ENCODE measurements at places on chromosomes 4 and X. TPM values are rescaled to one million over a fixed set of nuclear protein-coding genes. Genes with fewer than 3 reads are reported as not detected.

SH3D19 gene
- total RNA-seq: 0.56 TPM

ZFYVE28 gene
- total RNA-seq: 33.7 TPM

NRK gene
- total RNA-seq: 0.12 TPM

FGD1 gene
- total RNA-seq: 0.09 TPM

TMEM154 gene
- total RNA-seq: 19.3 TPM

H2BW2 gene
- total RNA-seq: not detected

PHOX2B gene
- total RNA-seq: not detected

STATH gene
- total RNA-seq: not detected

C4orf50 gene
- 0.69 TPM for total RNA-seq

HTN1 gene
- not detected for total RNA-seq

TACC3 gene
- total RNA-seq: 127 TPM

SAGE1 gene
- not detected for total RNA-seq

UCP1 gene
- not detected for total RNA-seq

SERTM2 gene
- total RNA-seq: not detected

SPANXB1 gene
- total RNA-seq: not detected

GPR143 gene
- total RNA-seq: not detected

XG gene
- total RNA-seq: not detected

SPARCL1 gene
- total RNA-seq: not detected

GAGE12E gene
- not detected for total RNA-seq

SSX3 gene
- not detected for total RNA-seq

LRBA gene
- total RNA-seq: 81.7 TPM

CLDN34 gene
- not detected for total RNA-seq

AIFM1 gene
- 23.6 TPM for total RNA-seq

PCDH19 gene
- 0.05 TPM for total RNA-seq

NR0B1 gene
- not detected for total RNA-seq

MUC7 gene
- not detected for total RNA-seq

MTNR1A gene
- total RNA-seq: not detected

FAM200B gene
- 19.1 TPM for total RNA-seq

MTTP gene
- total RNA-seq: not detected

HAND2 gene
- total RNA-seq: not detected

ITGB1BP2 gene
- 2.4 TPM for total RNA-seq

MMAA gene
- 13.1 TPM for total RNA-seq

ZMAT1 gene
- total RNA-seq: 21.3 TPM

NWD2 gene
- total RNA-seq: not detected

PAGE2B gene
- not detected for total RNA-seq

PABPC4L gene
- 0.06 TPM for total RNA-seq

ART3 gene
- total RNA-seq: not detected

WDR17 gene
- total RNA-seq: 0.96 TPM

PDE6B gene
- 21.7 TPM for total RNA-seq

GCNA gene
- 7.2 TPM for total RNA-seq

KLHL4 gene
- total RNA-seq: 0.21 TPM

TLR10 gene
- total RNA-seq: 2.1 TPM

GLRA2 gene
- total RNA-seq: not detected

MRFAP1 gene
- total RNA-seq: 150 TPM

TLR2 gene
- total RNA-seq: 1.1 TPM

DCHS2 gene
- not detected for total RNA-seq
